ENCODE measurements at places on chromosomes 5 and 9.

DNA sequence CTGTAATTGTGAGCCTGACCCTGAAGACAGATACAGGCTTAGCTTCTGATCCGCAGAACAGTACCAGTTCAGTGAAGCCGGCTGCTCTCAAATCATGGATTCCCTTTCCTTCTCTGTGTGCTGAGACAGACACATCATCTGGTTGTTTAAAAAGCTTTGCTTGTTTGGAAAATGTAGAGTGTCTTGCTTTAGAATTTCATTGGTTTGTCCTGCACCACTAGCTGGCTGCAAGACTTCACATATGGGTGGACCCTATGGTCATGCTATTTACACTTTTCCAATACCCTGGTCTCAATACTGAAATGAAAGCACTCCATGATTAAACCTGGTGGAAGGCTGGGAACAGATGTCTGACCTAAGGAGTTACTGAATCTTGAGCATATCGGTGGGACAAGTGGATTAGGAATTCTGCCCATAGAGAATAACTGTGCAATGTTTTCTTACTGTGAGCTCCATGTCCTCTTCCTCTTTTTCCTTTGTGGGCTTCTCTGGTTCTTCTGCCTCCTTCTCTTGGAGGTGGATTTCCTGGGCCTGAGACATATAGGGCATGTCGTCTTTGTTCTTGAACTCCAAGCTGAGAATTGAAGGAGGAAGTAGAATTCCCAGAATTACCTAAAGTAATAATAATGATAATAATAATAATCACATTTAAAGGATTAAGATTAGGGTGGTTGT, 201.1 kb upstream of the KLF9 start:
- peak; percentile 38 for DNase-seq

DNA sequence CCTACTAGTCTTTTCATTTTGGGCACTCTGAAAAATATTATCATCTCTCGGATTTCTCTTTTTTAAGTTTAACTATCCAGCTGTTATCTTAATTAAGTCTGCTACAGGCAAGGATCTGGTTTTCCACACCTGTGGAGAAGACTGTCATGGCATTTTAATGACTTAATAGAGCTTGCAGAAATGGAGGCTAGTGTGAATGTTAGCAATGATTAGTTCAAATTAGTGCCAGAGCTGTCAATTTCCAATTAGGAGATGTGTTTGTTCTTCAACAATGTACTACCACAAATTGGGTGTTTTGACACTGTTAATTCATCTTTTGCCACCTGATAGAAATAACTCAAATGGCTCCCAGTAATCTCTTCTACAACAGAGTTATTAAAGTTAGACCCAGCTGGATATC, 2023.0 kb upstream of the CDH9 start:
- no peak for DNase-seq

DNA sequence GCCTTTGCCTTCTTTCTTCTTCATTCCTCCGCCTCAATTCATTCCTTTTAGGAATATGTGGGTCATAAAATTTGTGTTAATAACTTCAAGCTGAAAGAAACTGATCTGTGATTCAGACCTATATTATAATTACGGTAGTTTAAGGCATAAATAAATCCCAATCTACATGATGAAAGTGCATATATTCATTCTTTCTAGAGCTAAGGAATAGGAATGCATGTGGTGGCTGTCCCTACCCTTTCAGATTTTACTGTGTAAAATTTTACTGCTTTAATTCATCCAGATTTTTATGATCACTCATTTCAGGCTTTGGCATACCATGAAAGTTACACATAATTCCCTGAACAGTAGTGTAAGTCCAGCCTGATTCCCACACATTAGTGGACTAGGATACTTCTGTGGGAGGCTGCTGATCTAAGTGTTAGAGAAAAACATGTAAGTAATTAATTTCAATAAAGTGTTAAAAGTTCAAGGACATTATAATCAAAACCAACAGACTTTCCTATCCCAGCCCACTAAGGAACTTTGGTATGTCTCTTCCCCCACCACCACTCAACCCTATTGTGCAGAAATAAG, 83.1 kb downstream of the HINT1 start:
- no peak for DNase-seq

DNA sequence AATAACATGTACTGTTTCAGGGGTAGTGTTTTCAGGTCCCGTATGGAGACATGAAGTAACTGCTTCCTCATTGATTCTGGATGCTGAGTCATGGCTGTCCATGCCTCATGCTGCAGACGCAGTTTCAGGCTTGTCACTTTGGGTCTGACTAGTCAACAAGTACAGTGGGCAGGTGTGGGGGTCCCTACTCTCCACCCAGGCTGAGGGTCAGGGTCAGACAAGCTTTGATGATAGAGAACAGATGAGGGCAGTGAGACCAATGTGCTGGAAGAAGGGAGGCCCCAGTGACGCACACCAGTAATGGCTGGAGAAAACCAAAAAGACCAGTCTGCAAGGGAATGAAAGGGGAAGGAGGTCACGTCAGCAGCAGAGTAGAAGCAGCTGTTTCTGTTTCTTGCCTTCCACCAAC, 80.0 kb upstream of the NFIL3 start:
- DNase-seq = peak; percentile 31

GRCh38 chr9:98429613-98430012, 174.2 kb upstream of the TBC1D2 start:
- DNase-seq = peak; percentile 39

DNA sequence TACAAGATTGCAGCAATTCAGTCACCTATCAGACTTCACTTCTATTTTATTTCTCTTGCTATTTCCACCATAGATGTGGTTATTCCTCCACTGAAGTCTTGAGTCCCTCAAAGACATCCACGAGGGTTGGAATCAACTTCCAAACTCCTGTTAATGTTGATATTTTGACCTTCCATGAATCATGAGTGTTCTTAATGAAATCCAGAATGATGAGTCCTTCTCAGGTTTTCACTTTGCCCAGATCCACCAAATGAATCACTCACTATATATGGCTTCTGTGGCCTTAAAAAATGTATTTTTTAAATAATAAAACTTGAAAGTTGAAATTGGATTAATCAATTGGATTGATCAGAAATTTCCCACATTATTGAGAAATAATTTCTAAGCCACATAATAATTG, 1821.0 kb downstream of the EFNA5 start:
- DNase-seq = no peak

- DNase-seq = no peak
These were observed 6.8 kb downstream of the NR2F1 start for GRCh38 chr5:93589829-93590215.

DNA sequence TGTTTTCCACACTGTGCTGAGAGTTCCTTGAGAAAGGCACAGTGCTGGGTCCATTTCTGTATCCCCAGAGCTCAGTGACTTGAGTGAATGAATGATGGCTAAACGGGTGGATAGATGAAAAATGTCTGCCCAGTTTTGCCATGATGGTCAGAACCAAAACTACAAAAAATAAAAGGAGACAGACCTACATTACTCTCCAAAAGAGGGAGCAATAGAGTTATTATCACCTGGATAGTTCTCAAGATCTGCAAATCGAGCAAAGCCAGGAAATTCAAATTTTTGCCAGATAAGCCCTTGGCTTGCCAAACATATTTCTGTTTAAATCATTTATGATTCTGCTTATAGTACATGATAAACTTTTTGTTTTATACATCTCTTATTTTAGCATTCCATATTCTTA, 214.2 kb upstream of the ZNF462 start:
- no peak for DNase-seq

GRCh38 chr5:154740483-154740882, 14.7 kb upstream of the LARP1 start:
- DNase-seq = peak; percentile 86

- DNase-seq = no peak
These were observed 137.1 kb downstream of the SUSD1 start for GRCh38 chr9:112038017-112038408.

DNA sequence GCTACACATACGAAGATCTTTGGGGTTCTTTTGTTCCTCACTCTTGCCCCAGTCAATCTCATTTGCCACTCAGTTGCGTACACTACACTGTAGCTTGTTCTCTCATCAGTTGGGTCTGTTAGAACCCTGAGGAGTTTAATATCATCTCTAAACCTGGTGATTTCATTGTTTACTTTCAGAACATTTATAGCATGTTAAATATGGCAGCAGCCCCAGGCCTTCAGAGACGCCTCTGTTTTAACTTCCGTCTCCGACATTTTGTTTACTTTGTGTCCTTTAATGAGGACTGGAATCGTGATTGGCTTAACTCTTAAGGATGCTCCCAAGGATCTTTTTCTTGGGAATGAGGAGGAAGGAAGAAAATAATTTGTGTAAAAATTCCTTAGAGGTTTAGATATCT, 510.1 kb downstream of the NR2F1-AS1 start:
- DNase-seq = no peak

DNA sequence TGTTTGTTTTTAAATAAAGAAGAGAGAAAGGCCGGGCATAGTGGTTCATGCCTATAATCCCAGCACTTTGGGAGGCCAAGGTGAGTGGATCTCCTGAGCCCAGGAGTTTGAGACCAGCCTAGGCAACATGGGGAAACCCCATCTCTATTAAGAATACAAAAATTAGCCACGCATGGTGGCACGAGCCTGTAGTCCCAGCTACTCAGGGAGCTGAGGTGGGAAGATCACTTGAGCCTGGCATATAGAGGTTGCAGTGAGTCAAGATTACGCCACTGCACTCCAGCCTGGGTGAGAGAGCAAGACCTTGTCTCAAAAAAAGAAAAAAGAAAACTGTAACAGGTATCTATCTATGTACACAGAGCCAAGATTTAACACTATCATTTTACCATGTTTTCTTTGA, 34.2 kb upstream of the CDC42SE2 start:
- DNase-seq = no peak

Data from pons (tissue), 1 donor.